ENCODE measurements at places on chromosomes 16 and 17. TPM values are rescaled to one million over a fixed set of nuclear protein-coding genes. Genes with fewer than 3 reads are reported as not detected.

Gene RAB26
- total RNA-seq = 1.1 TPM

Gene PLXDC1
- 17.0 TPM for total RNA-seq

DNA sequence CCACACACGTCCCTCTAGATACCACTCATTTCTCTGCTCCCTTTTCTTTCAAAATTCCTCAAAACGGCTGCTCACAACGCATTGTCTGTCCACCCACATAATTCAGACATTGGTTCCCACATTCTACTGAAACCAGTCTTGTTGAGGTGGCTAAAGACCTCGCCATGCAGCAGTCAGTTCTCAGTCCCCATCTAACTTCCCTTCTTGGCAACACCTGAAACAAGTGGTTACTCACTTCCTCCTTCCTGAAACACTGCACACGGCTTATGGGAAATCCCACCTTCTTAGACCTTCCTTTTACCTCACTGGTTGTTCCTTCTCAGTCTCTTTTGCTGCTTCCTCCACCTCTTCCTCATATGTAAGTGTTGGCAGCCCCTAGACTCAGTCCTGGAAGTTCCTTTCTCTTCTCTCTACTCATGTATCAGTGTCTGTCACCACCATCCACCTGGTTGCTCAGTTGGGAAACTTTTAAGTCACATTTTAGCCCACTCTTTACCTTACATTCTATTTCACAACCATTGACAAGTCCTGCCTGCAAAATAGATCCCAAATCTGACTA is 277.1 kb downstream of the CEP112 start:
- H3K27me3 ChIP-seq = no peaks in the 10 kb centered on the region
- H3K4me1 ChIP-seq = peaks cover 17% of the 10 kb centered on the region
- H3K27ac ChIP-seq = no peak overlapping the region
- no peak for DNase-seq
- H3K36me3 ChIP-seq = peaks cover 9% of the 10 kb centered on the region

GRCh38 chr17:77647531-77647930 is 311.0 kb upstream of the TNRC6C start:
- H3K27ac ChIP-seq = no peak overlapping the region
- peaks cover 3% of the 10 kb centered on the region for H3K36me3 ChIP-seq
- H3K4me1 ChIP-seq = no peaks in the 10 kb centered on the region
- DNase-seq = no peak
- H3K27me3 ChIP-seq = peaks cover 29% of the 10 kb centered on the region
- no peak overlapping the region for H3K4me3 ChIP-seq

Gene CRYBA1
- not detected for total RNA-seq

GRCh38 chr17:13096291-13096690 is 78.5 kb upstream of the ELAC2 start:
- no peak overlapping the region for H3K4me3 ChIP-seq
- no peaks in the 10 kb centered on the region for H3K36me3 ChIP-seq
- H3K4me1 ChIP-seq = peaks cover 6% of the 10 kb centered on the region
- H3K27ac ChIP-seq = no peak overlapping the region
- no peak for DNase-seq
